Fibroblast of villous mesenchyme (primary cell): ENCODE measurements at places on chromosomes 12 and 14. TPM values are rescaled to one million over a fixed set of nuclear protein-coding genes. Genes with fewer than 3 reads are reported as not detected.

DNA sequence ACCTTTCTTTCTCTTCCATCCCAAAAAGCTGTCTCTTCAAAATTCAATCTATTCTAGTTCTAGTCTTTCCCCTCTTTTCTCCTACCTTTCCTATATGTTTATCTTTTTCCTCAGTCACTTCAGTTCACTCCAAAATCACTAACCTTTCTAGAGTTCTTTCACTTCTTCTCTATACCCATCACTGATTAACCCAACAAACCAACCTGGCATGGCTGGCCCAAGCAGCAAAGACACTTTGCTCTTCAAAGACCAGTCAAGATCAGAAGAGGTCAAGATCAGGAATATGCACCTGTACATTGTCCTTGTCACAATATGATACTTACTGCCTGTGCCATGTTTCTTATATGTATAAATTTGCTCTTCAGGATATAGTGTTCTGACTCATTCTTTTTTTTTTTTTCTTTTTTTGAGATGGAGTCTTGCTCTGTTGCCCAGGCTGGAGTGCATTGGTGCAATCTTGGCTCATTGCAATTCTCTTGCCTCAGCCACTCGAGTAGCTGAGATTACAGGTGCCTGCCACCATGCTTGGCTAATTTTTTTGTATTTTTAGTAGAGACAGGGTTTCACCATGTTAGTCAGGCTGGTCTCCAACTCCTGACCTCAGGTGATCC lies 112.9 kb downstream of the C12orf42 start:
- DNase-seq: no peak

GRCh38 chr12:46382408-46382963 lies 9.9 kb upstream of the SLC38A2 start:
- peak; percentile 53 for DNase-seq

- DNase-seq: peak; percentile 89
These were observed 2.0 kb upstream of the ATN1 start for GRCh38 chr12:6925540-6926279.

- DNase-seq: no peak
These were observed 476.5 kb downstream of the APAF1 start for GRCh38 chr12:99121546-99121945.

DNA sequence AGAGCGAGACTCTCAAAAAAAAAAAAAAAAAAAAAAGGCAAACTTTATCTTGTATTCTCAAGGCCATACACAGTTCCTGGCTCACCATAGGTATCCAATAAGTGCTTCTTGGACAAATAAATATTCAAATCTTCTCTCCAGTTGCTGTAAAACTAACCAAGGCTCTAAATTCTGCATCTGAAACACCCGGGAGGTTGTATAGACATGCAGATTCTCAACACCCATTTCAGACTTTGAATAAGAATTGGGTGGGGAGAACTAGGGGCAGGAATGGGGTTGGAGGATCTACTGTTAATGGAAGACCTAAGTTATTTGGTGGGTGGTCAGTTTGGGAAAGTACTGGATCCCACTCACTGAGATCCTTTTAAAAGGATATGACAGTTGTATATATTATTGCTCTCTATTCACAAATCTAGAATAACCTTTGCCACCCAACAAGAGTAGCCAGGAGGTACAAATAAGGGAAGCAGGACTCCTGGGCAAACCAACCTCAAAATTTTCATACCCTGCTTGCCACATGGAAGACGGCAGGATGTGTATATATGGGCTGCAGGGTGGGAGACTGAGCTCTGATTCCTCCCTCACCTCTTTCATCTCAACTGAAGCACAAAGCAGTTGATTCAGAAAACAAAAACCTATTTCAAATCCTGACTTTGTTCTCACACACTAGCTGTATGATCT lies 879 bp downstream of the GDF3 start:
- DNase-seq: no peak

GRCh38 chr12:48758186-48758585 lies 30.7 kb downstream of the ADCY6 start:
- no peak for DNase-seq

DNA sequence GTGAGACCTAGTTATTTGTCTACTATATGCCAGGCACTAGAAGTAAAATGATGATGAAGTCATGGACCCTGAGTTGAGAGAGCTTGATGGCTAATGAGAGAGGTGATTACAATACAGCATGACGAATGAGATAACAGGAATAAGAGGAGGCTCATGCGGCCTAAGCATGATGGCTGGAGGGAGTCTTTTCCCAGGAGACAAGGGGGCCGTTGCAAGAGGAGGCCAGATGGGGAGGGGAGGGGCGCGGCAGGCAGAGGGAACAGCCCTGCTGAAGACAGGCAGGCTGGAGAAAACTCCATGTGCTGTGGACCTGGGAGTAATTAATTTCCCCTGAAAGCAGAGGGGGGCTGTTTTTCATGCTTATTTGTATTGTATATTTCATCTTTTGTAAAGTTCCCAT lies 144.7 kb upstream of the RFLNA start:
- DNase-seq: no peak

GRCh38 chr12:21542403-21542802 lies 16.3 kb downstream of the SPX start:
- DNase-seq: no peak

- no peak for DNase-seq
These were observed 340.3 kb upstream of the ATP2B1 start for GRCh38 chr12:90048918-90049317.

DNA sequence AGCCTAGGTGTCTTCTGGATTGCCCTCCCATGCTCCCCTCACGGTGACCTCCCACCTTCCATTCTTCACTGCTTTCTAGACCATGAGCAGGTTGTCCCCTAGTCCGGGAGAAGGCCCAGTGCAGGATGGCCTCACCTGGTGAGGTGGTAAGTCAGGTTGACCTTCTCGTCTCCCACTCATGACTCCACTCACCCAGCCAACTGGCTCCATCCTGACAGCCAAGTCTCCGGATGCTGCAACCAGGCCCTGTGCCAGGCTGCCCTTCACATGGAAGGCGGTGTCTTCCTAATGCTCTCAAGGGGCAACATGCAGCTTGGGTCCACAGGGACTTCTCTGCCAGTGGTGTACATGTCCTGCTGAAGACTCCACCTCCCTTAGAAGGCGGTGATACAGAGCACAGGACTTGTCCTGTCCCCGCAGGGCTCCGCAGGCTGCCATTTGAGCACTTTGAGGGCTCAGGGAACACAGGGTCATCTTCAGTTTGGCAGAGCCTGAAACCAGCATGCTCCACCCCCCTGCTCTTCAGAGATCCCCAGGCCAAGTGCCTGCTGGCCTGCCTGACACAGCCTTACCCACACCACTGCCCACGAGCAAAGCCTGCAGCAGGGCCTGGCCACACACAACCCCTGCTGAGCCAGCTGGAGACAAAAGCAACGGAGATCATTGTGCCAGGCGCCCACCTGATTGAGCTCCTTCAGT lies 25.4 kb downstream of the BATF start:
- DNase-seq: no peak

DNA sequence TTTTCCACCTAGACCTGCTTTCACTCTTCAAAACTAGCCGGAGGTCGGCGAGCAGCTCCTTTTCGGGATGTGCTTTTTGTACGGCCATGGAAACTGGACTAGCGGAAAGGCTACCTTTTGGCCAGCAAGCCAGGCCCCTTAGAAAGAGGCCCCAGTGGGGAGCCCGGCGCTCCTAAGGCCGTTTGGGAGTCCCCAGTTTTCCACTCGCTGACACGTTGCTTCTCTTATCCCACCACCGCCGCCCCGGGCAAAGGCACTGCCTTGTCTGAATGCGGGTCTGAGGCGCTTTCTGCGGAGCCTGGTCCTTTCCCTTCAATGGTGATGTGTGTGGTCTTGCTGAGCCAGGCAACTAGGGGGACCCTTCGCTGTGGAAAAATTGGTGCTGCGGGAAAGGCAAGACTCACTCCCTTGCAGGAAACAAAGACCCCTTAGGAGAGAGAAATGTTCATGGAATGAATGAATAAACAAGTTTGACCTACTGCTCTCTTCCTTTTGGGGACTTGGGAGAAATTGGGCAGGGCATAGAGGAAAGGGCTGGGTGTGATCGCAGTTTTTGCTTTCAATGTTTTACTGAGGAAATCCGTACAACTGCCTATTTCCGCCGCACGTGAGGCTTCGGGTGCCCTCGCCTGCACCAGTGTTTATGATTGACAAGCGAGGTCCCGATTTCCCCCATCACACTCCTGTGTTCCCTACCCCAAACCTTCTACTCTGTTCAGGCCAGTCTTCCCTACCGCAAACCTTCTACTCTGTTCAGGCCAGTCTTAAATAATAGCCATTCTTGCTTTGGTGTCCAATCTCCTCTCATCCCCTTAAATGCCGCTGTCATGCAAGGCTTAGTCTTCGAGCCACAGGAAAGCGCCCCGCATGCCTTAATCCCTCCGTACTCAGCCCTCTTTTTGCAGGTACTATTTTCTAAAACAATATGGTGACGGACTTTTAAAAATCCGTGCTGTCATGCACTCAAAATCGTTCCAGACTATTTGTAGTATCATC lies 1.0 kb upstream of the SLC38A2 start:
- DNase-seq: peak; percentile 76

DNA sequence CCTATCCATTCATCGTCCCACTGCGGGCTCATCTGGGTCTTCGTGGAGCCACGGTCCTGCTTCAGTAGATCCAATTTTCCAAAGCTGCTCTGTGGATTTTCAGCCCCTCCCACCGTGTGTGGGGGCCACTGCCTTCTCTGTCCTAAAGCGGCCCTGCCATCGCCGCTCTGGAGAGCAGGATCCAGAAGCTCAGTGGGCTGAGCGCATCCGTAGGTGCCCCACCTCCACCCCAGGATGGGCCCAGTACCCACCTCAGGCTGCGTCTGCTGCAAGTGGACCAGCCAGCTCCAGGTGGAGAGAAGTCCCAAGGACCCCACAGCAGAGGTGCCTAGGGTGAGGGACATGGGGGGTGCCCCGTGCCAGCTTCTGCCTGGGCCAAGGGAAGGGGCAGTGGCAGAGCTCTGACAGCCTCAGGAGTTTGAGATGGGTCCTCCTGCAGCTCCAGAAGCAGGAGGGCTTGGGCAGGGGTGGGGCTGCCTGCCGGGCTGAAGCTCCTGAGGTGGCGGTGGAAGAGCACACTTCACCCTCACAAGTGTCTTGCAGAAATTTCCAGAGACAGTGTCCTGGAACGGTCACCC lies 148.1 kb upstream of the C14orf180 start:
- DNase-seq: no peak

- DNase-seq: peak; percentile 13
These were observed 1638.7 kb upstream of the SEL1L start for GRCh38 chr14:83172363-83172762.

GRCh38 chr14:61641914-61642613 lies 53.2 kb upstream of the HIF1A start:
- peak; percentile 72 for DNase-seq

- no peak for DNase-seq
These were observed 127.1 kb downstream of the ZFP36L1 start for GRCh38 chr14:68665792-68666204.

Gene KIF5A
- total RNA-seq: 0.86 and 1.3 TPM in 2 replicates

Gene ACTN1
- 768 and 1,023 TPM in 2 replicates for total RNA-seq

Gene EIF2S3B
- 3.5 and 9.5 TPM in 2 replicates for total RNA-seq

Gene RFLNA
- total RNA-seq: 1.9 and 5.6 TPM in 2 replicates
